ENCODE measurements at places on chromosomes 7 and 10.

- no peak overlapping the region for H3K4me3 ChIP-seq
- no peak overlapping the region for H3K27ac ChIP-seq
- H3K27me3 ChIP-seq, result peaks cover 3% of the 10 kb centered on the region
These were observed 37.4 kb downstream of the DNAJC9 start for GRCh38 chr10:73209705-73210104.

DNA sequence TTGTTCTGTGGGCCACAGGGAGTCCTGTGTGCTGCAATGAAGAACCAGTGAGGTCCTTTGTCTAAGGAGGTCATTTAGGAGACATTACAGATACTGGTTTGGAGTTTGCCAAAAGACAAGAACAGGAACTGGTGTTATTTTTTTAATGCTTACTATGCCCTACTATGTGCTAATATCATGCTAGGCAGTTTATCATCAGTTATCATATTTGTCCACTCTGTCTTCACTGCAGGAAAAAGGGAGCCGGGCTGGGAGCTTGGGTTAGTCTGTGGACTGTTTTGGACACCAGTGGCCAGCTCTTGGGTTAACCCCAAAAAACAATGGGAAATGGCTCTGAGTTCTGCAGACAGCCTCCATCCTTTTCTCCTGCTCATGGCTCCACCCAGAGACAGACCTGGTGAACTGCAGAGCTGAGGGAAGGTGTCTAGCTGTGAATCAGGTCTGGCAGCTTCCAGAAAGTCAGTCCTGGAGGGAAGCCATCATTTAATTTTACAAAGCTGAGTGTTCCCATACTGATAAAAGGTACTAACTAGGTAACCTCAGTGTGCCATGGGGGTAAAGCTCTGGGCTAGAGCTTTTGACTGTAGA is 101.2 kb upstream of the ZNF746 start:
- no peak overlapping the region for H3K27ac ChIP-seq
- no peak overlapping the region for H3K4me3 ChIP-seq
- H3K36me3 ChIP-seq, result peaks cover 21% of the 10 kb centered on the region
- H3K27me3 ChIP-seq, result peaks cover 3% of the 10 kb centered on the region

GRCh38 chr7:47335557-47336471 is 246.1 kb downstream of the TNS3 start:
- H3K4me1 ChIP-seq, result peaks cover 9% of the 10 kb centered on the region
- no peak overlapping the region for H3K4me3 ChIP-seq
- no peak overlapping the region for H3K27ac ChIP-seq
- H3K27me3 ChIP-seq, result peaks cover 3% of the 10 kb centered on the region

GRCh38 chr10:88181902-88182600 is 318.6 kb downstream of the PTEN start:
- H3K27ac ChIP-seq, result no peak overlapping the region
- peaks cover 1% of the 10 kb centered on the region for H3K27me3 ChIP-seq
- no peaks in the 10 kb centered on the region for H3K4me1 ChIP-seq
- no peak for DNase-seq
- H3K4me3 ChIP-seq, result no peak overlapping the region

- peaks cover 46% of the 10 kb centered on the region for H3K36me3 ChIP-seq
- H3K27ac ChIP-seq, result no peak overlapping the region
- DNase-seq, result no peak
- no peaks in the 10 kb centered on the region for H3K4me1 ChIP-seq
These were observed 19.4 kb downstream of the PFKFB3 start for GRCh38 chr10:6221971-6222751.

DNA sequence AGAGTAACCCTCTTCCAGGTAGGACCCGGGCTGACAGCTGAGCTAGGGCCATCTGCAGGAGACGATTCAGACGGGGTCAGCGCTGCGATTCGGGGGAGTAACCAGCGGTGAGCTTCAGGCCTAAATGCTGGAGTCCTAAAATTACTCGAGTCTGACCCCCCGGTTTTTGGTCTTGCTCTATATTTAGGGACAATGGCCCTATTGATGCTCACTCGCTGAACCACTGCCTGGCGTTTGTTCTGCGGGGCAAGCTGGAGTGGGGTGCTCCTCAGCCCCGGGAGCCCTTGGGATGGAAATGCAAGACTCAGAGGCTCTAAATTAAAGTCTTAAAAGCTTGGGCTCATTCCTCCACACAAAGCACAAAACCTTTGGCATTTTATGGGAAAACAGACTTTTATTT is 120.0 kb downstream of the PRKAG2 start:
- H3K4me1 ChIP-seq, result peaks cover 4% of the 10 kb centered on the region
- no peak overlapping the region for H3K27ac ChIP-seq
- peaks cover 3% of the 10 kb centered on the region for H3K27me3 ChIP-seq
- no peaks in the 10 kb centered on the region for H3K36me3 ChIP-seq
- H3K4me3 ChIP-seq, result no peak overlapping the region

GRCh38 chr7:134502463-134503371 is 24.6 kb upstream of the AKR1B10 start:
- H3K4me3 ChIP-seq, result no peak overlapping the region
- H3K27ac ChIP-seq, result no peak overlapping the region
- no peaks in the 10 kb centered on the region for H3K27me3 ChIP-seq
- H3K4me1 ChIP-seq, result no peaks in the 10 kb centered on the region
- DNase-seq, result no peak
